ENCODE measurements at places on chromosomes 2 and 18.

GRCh38 chr2:223101340-223102039, 49.5 kb downstream of the KCNE4 start:
- no peak for DNase-seq

DNA sequence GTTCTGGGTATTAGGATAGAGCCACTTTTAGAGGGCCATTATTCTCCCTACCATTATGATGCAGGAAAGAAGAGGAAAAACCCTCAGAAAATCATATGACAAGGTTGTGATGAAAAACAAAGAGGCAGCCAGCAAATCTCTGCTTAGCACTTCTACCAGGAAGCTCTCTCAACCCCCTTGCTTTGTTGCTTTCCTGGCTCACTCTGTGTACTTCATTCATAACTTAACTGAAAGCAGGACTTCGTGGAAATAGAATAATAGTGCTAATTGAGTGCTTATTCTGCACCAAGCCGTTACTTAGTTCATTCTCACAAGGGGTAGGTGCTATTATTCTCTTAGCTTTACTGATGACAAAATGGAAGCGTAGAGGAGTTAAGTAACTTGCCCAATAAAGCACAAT, 354.1 kb downstream of the HRH4 start:
- no peak for DNase-seq

DNA sequence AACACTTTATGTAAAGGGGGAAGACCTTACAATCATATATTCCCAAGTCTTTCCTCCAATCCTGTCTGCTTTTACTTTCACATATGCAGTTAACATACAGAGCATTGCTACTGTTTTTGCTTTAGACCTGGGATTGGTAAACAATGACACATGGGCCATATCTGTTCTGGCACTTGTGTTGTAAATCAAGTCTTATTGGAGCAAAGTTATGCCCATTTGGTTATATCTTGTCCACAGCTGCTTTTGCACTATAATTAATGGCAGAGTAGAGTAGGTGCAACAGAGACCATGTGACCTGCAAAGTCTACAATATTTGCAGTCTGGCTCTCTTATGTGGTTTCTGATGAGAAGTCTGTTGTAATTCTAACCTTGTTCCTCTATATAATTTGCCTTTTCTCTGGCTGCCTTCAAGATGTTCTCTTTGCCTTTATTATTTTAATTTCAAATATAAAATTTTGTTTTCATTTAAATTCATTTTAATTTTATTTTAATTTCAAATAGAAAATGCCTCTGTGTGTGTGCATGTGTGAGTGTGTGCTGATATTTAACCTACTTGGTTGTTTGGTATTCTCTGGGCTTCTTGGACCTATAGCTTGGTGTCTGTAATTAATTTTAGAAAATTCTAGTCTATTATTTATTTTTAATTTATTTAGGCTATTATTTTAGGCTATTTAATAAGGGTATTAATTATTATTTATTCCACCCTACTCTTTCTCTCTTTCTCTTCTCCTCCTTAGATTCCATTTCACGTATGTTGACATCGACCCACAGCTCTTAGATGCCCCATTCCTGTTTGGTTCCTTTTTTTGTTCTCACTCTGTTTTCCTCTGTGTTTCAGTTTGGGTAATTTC, 16.8 kb upstream of the LPIN1 start:
- no peak for DNase-seq

GRCh38 chr2:209726311-209726710, 45.3 kb upstream of the UNC80 start:
- no peak for DNase-seq

All from left kidney (tissue), 8 donors.